Stimulated activated CD4-positive, alpha-beta T cell treated with anti-CD3 and anti-CD28 coated beads, Interleukin-1b, Interleukin-23, amount 100 ng/mL, for 1 hour (primary cell): ENCODE measurements at places on chromosomes 1 and 21.
A peak's percentile ranks its signal among the peaks of the same experiment; 100 is the strongest.

GRCh38 chr1:230425252-230426091 lies 660 bp downstream of the PGBD5 start:
- no peak for DNase-seq

DNA sequence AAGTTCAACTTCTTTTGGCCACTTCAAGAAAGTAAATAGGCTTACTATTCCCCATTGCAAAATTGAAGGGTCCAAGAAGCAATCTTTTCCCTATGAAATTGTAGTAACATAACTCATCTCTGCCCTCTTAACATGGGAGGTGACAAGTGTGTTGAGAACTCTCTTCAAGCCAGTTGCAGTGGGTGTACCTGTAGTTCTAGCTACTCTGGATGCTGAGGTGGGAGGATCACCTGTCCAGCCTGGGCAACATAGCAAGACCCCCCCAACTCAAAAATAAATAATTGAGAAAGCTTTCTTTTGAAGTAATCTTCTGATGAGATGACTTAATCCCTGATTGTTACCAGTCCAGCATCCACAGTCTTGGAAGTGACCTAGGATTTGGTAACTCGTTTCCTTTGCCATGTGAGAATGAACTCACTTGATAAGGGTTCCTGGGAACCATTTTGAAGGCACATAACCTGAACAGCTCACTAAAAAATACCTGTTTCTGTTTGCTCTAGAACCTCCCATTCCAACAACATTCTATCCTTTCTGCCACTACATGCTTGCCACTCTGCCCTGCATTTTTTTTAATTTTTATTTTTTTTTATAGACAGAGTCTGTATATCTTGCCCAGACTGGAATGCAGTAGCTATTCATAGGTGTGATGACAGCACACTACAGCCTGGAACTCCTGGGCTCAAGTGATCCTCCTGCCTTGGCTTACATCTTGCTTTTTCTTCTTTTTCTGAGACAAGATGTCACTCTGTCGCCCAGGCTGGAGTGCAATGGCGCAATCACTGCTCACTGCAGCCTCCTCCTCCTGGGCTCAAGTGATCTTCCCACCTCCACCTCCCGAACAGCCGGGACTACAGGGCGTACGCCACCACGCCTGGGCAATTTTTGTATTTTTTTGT lies 1.4 kb upstream of the IPO9 start:
- no peak for DNase-seq

DNA sequence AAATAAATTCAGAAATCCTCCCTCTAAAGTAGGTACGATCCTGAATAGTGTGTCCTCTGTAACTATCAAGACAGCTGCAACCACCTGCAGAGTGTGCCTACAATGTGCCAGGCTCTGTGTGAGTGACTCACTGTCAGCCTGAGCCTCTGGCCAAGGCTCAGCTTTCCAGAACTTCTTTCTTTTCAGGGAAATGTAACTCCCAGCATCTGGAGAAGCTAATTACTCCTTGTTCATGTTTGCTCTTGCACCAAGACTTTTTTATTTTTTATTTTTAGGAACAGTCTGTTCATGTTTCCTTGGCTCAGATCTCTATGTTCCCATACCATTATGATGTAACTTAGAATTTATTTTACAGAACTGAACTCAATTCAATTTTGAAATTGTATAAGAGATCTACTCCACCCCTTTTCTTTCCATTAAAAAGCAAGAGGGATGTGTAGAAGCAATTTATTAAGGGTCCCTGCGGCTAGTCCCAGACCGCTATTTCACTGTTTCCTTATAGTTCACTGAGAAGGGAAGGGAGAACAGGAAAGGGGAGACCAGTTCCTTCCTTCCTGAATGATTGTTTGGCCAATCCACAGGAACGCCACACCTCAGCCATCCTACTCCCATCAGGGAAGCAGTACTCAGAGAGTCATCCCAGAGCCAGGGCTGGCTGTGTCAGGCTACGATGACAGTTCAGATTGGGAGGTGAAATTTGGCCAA lies 112.4 kb upstream of the ZNF648 start:
- no peak for DNase-seq

DNA sequence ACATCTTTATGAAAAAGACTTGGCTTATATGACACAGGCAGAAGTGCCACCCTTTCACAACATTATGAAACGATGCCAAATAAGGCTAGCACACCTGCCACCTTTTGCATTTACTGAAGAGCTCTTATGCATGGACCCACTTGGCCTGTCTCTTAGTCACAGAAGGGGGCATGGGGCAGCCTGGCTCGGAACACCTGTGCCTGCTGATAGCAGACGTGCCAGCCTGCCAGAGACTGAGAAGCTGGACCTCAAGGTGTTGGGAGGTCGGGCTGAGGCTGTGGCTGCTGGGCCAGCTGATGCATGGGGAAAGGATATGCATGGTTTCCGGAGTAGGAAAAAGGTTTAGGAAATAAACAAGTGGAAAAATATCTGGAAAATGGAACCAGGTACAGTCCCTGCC lies 21.5 kb downstream of the RCAN1 start:
- DNase-seq = no peak

GRCh38 chr1:225877580-225877979 lies 4.6 kb downstream of the TMEM63A start:
- no peak for DNase-seq

- no peak for DNase-seq
Measured at GRCh38 chr1:60575326-60575977, 501.9 kb upstream of the C1orf87 start.

DNA sequence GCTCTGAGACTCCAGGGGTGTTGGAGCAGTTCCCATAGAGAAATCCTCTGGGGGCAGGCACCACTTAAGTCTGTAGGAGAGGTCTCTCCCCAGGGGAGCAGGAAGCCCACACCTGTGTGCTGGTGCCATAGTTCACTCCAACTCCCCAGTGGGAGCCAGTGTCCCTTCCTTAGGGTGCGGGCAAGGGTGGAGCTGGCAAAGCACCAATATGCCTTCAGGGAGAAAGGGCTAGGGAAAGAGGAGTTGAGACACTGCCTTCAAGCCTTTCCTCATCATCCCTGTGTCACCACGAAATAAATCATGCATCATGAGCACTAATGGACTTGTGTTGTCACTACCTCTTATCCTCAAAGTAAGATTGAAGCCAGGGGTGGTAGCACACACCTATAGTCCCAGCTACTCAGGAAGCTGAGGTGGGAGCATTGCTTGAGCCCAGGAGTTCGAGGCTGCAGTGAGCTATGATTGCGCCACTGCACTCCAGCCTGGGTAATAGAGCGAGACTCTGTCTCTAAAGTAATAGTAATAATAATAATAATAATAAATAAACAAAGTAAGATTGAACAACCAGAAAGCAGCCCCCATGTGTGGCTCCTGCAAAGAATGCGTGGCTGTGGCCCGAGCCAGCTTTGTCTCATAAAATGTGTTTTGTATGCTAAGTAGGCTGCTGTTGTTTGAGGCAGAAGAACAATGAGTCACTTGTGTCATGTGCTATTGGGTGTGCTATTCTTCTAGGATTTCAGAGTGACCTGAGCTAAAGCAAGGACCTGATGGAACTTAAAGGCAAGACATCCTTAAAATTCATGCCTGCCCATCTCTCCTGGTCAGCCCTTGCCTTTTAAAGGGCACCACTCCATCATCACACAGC lies 6.7 kb upstream of the TIE1 start:
- no peak for DNase-seq

- DNase-seq = no peak
Measured at GRCh38 chr1:1106510-1107221, 9.2 kb downstream of the C1orf159 start.

- no peak for DNase-seq
Measured at GRCh38 chr1:182754087-182754486, 35.5 kb upstream of the NPL start.

DNA sequence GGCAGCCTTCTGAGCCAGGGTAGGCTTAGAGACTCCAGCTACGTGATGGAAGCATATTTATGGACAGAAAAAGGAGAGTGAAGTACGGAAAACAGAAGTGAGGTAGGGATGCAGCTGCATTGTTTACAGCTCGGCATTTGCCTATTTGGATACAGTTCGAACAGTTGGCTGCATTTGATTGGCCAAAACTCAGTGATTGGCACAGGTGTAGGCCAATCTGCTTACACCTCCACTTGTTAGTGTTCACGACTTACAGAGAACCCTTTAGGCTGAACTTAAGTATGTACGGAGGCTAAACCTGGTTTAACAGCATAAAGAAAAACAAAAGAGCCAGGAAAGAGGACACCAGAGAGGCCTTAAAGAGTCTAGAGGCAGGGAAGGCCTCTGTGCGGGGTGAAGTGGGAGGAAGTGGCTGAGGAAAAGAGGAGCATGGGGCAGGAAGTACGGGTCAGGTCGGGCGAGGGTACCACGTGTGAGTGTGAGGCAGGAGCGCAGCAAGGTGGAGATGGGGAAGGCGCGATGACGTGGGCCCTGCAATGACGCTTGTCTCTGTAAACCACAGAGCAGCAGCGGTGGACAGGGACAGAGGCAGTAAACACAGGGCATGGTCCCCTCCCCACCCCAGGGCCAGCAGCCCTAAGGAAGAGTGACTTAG lies 32.0 kb downstream of the RSPH1 start:
- DNase-seq = peak; percentile 27

DNA sequence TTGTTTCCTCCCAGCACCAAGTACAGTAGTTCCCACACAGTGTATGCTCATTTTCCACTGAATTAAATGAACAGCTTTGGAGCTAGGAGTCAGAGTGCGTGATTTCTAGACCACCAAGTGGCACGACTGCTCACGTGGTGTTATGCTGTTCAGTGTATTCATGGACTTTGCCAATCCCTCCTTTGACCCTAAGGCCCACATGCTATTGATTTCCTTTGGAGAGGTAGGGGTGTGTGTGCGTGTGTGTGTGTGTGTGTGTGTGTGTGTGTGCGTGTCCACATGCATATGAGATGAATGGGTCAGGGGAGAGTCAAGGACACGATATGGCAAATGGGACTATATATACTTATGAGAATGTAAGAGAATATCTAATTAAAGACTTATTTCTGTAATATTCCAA lies 177.2 kb downstream of the LMX1A start:
- DNase-seq = no peak

DNA sequence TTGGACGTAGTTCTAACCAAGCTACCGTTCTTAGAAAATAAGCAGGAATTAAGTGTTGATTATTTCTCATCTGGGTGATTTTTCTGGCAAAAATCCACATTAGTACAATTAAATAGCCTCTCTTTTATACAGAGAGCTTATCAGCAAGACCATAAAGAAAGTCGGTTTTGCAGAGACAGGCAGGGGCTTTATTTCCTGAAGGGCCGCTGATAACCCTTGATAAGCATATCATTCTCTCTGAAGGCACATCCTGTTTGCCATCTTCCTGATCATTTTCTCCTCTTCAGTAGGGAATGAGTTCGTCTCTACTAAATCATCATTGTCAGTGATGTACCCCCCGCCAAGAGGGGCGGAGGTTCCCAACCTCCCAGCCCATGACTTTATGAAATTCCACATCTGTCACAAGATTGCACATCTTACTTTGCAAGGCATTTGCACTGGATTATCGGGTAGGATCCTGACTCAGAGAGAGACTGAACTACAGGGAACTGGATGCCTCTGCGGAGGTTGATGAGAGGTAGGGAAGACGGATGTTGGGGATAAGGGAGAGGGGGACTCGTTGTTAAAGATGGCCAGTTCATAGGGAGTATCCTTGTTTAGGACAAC lies 115.7 kb downstream of the KCNJ6 start:
- DNase-seq = no peak

GRCh38 chr1:15684468-15685291 lies 560 bp downstream of the PLEKHM2 start:
- no peak for DNase-seq

GRCh38 chr1:101101360-101101759 lies 75.8 kb upstream of the DPH5 start:
- DNase-seq = no peak

GRCh38 chr1:170823120-170823519 lies 112.2 kb upstream of the MROH9 start:
- no peak for DNase-seq

DNA sequence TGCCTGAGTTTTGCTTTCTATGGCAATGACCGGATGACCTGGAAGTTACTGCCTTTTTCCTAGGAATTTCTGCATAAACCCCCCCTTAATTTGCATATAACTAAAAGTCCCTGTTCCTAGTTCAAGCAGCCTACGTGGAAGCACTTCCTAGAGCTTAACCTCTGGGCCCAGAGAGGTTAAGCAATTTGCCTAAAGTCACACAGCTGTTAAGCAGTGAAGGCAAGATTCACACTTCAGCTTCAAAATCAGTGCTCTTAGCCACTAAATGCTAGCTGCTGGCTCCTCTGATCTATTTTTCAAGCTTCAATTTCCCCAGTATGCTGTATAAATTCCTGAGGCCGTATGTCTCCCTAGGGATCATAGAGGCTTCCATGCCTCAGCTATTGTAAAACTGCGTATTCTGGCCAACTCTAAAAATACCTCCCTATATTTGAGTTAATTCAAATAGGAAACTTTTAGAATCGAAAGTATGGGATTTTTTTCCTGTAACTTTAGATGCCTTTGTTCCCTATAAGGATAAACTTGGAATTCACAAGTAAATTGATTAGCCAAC lies 53.1 kb upstream of the CD5L start:
- DNase-seq = no peak

- no peak for DNase-seq
Measured at GRCh38 chr1:156527584-156527983, 27.0 kb upstream of the MEF2D start.

- no peak for DNase-seq
Measured at GRCh38 chr1:116290085-116290705, 82.8 kb upstream of the ATP1A1 start.

- no peak for DNase-seq
Measured at GRCh38 chr1:178536844-178537371, 24.0 kb downstream of the TEX35 start.

- no peak for DNase-seq
Measured at GRCh38 chr1:27519331-27520258, 29.6 kb upstream of the WASF2 start.

DNA sequence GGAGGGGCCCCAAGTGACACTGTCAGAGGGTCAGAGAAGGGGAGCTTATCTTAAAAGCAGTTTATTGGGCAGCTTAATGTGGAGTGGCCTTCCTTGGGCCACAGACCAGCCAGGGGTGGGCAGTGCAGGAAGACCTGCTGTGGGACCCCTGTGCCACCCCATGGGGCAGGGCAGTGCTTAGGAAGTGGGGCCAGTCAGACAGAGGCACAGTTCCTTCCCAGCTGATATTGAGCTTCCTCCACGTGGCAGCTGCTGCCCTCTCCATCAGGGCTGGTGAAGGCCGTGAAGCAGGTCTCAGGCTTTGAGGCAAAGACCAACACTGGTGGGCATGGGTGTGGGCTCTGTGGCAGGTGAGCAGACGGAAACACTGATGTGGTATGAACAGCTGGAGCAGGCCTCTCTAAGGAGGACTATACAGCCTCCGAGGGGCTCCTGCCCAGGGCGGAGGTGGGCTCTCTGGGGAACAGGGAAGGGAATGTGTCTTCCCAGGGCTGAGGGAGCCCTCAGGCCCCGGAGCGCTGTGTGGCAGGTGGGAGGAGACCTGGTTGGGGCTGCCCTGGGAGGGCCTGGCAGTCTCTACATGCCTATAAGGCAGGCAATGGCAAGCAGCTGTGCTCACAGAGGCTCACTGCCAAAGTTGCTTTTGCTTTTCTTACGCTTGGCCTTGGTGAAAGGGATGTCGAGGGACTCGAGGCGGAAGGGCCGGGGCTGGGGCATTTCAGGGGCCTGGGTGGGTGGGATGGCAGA lies 3.0 kb upstream of the DDOST start:
- DNase-seq = no peak

- no peak for DNase-seq
Measured at GRCh38 chr1:85295654-85296053, 19.2 kb upstream of the BCL10 start.

- DNase-seq = no peak
Measured at GRCh38 chr1:223201967-223202366, 58.9 kb upstream of the TLR5 start.

- no peak for DNase-seq
Measured at GRCh38 chr1:179955287-179955680, 674 bp downstream of the CEP350 start.

- DNase-seq = no peak
Measured at GRCh38 chr1:201861448-201861847, 27.2 kb upstream of the SHISA4 start.
